ENCODE measurements at places on chromosomes 5 and 9.

- no peak for DNase-seq
Measured at GRCh38 chr5:134491841-134492442, 33.5 kb upstream of the JADE2 start.

DNA sequence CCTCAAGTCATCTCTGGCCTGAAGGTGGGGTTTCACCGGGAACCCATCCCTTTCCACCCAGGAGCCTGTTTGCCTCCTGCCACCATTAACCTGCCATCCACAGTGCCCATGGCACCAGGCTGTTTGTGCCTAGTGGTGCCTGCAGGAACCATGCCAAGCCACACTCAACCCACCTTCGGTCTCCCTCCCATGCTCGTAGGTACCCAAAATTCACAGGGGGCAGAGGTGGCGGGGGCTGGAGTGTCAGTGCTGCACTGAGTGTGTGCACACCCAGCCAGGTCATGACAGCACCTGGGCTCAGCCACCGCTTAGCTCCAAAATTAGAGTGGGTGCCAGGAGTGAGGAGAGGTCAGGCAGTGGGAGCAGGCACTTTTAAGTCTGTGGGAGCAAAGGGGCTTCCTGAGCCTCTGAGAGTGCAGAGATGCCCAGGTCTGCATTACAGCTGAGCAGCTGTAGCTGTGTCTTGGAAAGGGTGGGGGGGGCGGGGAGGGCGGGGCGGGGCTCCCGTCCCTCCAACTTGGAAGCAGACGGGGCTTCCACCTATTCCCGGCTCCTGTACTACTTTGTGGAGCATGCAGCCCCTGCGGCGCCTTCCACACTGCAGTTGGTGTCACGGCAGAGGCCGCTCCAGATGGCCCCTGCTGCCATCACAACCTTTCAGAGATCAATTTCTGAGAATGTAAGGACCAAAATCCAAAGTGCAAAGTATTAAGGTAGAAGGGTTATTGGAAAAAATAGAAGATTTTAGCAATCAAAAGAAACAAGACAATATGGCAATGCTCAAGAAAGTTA is 2396.8 kb upstream of the C9orf72 start:
- DNase-seq: no peak

DNA sequence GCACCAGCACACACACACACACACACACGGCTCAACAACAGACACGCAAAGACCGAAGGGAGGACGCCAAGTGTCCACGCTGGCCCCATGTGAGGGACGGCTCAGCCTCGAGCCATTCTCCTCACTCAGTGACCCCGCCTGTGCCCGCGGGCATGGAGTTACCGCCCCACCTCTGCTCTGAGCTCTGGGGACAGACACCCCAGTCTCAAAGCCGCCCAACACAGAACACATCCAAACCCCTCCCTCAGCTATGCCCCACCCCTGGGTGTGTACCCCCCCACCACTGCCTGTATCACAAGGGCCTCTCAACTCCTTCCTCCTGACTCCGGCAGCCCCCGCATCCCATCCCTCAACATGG is 81.2 kb downstream of the CAMSAP1 start:
- DNase-seq: no peak

GRCh38 chr5:26487553-26487952 is 550.8 kb downstream of the CDH9 start:
- no peak for DNase-seq

GRCh38 chr9:23774266-23774665 is 51.8 kb downstream of the ELAVL2 start:
- DNase-seq: no peak

Data from left colon (tissue), 2 donors.